ENCODE measurements at places on chromosomes 2 and 18.

DNA sequence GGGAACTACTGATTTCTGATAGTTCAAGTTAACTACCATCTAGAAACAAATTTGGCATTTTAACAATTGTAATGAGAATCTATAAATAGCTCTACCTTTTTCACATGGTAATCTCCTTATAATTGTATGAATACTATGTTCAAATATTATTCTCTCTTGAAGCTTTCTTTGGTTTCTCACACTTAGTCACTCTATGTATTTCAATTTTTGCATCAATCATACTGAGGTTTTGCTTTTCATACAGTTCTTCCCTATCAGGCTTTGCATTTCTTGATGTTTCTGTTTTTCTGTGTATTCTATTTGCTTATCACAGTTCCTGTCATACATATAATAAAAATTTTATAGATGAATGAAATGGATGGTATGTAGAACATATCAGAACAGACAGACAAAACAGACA lies 16.0 kb downstream of the VPS54 start:
- DNase-seq, result no peak

DNA sequence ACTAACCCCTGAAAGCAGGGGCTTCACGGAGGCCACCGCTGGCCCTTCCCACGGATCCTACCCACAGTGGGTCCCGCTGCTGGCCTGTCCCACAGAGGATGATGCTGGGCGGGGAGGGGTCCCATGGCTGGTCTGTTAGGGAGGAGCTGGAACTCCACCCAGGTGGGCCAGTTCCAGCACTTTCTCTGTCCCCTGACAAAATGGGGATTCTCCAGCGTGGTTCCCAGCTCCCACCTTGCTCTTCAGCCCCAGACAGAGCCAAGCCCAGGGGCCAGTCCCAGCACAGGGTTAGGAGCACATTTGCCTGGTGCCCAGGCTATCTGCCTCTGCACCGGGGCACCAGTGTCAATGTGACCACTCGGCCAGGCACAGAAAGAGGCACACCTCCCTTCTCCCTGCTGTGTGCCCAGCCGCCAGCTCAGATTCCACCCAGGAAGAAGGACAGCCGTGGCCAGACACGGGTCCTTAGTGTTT lies 50.0 kb downstream of the ANKMY1 start:
- no peak for DNase-seq

DNA sequence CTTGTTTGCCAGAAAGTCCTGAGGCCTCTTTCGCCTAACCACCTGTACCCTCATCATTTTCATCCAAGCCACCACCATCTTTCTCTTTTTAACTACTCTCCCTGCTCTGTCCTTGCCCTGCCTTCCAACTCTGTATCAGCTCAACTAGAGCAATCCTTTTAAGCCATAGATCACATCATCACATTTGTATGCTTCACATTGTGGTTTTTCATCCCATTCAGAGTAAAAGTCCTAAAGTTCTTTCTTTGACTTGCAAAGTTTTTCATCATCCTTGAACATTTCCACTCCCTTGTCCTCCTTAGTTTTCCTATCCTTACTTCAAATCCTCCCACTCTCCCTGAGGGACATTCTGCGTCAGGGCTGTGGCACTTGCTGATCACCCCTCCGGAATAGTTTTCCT lies 73.9 kb downstream of the SLC39A10 start:
- DNase-seq, result no peak

GRCh38 chr18:46320297-46320696 lies 216.1 kb downstream of the HAUS1 start:
- DNase-seq, result no peak

- peak; percentile 4 for DNase-seq
Measured at GRCh38 chr2:132860220-132860619, 190.2 kb upstream of the LYPD1 start.

DNA sequence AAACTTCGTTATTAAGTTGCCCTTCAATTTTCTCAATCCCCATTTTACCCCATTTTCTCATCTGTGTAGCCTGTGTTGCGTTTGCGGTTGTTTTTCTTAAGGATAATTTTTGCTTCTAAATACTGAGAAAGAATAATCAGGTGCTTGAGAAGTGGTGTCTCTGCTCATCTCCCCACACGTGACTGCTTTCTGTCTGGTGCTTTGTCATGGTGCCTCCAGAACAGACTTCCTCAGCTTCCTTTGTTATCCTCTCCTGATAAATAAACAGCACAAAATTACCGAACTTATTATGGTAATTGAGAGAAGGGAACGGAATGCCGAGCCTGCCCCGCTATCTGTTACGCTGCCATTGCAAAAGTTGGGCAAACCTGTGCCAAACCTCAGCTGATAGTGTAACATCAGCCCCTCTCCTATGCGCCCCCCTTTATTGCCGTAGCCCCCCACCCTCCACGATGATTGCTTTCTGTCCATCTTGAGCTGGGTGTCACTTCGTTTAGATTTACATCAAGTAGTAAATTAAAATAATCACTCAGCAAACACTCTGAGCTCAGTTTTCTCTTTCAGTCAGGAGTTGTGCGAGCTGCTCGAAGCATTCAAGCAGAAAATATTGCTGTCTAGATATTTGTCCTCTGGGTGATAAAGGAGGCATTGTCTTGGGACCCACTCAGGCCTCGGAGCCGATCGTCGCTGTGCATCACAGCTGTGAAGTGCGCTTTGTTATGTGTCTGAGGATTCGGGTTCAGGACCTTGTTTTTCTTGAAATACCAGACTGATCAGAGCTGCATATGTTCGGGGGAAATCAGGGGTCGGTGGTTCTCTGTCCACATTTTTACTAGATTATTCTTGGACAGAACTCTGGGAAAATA lies 1008.5 kb upstream of the FANCL start:
- DNase-seq, result no peak

DNA sequence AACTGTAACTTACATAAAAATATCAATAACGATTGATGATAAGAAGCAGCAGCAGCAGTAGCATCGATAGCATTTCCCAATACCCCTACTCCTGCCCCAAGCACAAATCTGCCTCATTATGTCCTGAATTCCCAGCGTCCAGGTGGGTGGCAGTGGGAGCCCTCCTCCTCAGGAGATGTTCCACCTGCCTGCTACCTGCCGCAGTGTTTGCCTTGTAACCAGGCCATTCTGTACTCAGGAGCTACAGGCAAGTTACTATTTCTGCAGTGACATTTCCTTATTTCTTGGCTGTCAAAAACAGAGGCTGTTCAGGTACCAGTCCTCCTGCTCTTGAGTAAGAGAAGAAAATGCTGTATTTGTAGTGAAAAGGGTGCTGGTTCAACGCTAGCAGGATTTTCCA lies 236.4 kb downstream of the CNTNAP5 start:
- DNase-seq, result no peak

DNA sequence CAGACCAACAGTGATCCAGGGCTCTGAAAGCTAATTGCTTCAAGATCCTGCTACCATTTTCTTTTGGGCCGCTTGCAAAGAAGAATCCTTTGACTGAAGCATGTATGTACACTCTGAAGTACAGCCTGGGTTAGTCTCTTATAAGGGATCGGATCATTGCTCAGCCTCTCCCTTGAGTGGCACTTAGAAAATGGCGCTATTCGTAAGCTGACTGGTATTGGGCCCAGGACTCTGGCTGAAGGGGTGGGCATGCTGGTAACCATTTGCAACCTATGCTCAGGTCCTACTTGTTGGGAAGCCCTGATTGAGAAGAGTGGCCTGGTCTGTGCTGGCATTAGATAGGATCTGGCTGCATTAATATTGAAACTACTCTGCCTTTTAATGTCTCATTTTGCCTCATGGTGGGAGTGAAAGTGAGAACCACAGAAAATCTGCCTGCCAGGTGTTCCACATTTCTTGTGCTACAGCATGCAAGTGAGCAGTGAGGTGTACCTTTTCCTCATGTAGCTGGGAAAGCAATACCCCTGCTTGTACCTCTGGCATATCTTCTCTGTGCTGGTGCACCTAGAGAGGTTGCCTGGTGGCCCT lies 661 bp upstream of the MGAT5 start:
- DNase-seq, result no peak

GRCh38 chr2:161078211-161078539 lies 82.1 kb upstream of the TANK start:
- peak; percentile 73 for DNase-seq
